ENCODE measurements at places on chromosomes 16 and 17. TPM values are rescaled to one million over a fixed set of nuclear protein-coding genes. Genes with fewer than 3 reads are reported as not detected.
A peak's percentile ranks its signal among the peaks of the same experiment; 100 is the strongest.

DNA sequence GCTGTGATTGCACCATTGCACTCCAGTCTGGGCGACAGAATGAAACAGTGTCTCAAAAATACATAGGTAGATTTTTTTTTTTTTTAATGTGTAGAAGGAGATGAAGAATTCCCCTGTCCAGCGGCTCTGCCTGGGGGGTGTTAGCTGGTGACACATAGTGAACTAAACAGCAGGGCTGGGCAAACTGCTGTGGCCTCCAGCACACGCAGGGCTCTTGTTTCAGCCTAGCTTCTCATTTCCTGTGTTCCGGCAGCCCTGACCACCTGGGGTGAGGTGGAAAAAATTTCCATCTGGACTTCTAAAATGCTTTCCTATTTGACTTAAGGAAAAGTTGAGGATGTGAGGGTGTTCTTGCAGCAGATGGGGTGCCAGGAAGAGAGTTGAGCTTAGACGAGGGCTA lies 33.3 kb upstream of the RGS9 start:
- peak; percentile 66 for DNase-seq

- DNase-seq = peak; percentile 70
Observed at GRCh38 chr17:63881935-63882601, at the start of gene GH2. TSS of gene GH2 (minus strand) at chr17:63881944. CDS start at chr17:63881801, 143 bp downstream.

Gene SRCIN1
- 0.14 TPM for total RNA-seq

- DNase-seq = no peak
Observed at GRCh38 chr16:86319585-86320236, 190.6 kb upstream of the FOXF1 start.

DNA sequence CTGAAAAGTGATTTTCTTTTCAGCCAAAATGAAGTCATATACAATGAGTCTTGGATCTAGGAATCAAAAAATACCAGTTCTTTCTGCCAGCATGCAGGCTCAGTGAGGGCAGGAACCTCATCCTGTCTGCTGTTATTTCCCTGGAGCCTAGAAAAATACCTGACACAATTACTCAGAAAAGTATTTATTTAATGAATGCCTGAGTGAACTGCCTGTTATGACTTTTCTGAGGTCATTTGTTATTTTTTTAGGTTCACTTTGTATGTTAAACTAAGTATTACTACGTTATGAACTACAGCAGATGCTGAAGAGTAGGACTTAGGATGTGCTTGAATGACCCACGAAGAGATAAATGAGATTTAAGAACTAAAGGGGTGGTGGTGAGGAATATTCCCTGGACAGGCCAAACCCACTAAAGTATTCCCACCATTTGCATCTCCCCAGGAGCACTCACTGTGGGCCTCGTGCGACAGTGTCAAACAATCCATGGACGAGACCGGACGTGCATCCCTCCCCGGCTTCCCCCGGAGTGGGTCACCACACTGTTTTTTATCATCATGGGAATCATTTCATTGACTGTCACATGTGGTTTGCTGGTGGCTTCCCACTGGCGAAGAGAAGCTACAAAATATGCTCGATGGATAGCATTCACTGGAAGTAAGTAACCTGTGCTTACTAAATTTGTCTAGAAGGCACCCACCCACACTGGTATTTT lies 17.1 kb upstream of the VWA3A start:
- peak; percentile 47 for DNase-seq

- DNase-seq = peak; percentile 58
Observed at GRCh38 chr17:80477647-80478478, 1.5 kb upstream of the NPTX1 start.

Gene HBA2
- 0.42 TPM for total RNA-seq

- DNase-seq = peak; percentile 53
Observed at GRCh38 chr17:1562176-1562643, 382 bp downstream of the PITPNA start.

GRCh38 chr16:28241924-28242323 lies 30.2 kb upstream of the XPO6 start:
- no peak for DNase-seq

DNA sequence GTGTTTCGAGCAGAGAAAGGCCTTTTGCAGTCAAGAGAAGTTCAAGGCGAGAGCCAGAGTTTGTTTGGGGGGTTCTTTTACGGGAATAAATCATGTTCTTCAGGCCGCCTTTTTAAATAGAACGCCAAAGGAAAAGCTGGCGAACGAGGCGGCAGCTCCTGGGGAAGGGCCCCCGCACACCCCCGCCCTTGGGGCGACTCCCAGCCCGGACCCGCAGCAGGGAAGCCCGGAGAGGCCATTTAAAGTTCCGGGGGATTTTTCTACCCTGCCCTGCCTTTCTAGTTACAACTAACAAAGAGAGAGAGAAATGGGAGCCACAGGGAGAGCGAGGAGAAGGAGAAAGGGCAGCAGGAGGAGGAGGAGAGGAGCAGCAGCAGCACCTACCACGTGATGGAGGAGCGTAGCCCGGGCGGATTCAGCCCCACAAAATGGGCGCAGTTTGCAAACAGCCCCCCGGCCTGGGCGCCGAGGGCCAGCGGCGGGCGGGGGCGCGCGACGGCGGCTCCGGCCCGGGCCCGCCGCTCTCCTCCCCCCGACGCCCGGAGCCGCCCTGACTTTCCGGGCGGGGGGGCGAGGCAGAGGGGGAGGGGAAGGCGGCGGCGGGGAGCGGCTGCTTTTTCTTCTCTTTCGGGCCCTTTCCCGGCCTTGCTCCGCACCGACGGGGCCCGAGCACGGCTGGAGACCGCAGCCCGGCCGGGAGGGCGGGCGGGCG lies 634 bp downstream of the KANSL1 start:
- DNase-seq = peak; percentile 73

Gene PIPOX
- total RNA-seq = 3.1 TPM
